ENCODE measurements at places on chromosomes 1 and 21.
A peak's percentile ranks its signal among the peaks of the same experiment; 100 is the strongest.

DNA sequence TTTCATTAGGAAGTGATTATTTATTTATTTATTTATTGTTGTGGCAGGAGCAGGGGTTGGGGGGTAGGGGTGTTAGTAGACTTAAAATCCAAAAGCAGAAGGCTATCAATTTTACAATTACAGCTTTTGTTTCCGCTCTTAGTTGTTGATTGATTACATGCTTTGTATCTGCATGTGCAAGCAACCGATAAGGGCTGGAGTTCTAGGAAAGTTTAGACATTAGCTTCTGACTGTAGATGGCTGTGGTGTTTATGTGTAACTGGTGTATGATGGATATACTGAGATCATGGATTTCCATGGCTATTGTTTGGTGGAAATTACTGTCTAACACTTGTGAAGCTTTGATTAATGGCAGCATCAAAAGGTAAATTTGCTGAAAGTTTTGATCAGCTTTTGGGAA lies 2.8 kb downstream of the ST6GALNAC5 start:
- no peak for DNase-seq

DNA sequence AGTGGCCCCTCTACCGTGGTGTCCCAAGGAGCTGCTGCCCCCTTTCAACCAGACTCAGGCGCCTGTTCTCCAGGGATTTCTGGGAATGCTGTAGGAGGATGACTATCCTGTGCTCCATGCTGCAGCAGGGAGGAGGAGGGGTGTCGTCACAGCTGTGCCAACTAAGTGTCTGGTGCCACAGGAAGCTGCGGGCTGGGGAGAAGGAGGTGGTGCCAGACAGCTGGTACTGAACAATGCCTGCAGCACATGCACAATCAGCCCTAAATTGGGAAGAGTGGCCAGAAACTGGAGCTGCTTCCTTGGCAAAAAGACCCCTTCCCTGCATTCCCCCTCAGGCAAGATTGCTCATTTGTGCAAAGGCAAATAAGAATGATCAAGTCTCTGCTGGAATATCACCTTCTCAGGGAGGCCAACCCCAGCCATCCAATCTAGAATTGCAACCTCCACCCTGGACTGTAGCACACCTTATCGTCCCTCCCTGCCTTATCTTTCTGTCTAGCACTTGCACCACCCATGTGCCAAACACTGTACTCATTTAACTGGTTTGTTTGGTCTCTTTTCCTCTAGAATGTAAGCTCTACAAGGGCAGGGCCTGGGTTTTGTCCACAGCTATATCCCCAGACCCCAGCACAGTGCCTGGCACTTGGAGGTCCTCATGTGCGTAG lies 33.3 kb downstream of the LAMB3 start:
- DNase-seq: no peak

DNA sequence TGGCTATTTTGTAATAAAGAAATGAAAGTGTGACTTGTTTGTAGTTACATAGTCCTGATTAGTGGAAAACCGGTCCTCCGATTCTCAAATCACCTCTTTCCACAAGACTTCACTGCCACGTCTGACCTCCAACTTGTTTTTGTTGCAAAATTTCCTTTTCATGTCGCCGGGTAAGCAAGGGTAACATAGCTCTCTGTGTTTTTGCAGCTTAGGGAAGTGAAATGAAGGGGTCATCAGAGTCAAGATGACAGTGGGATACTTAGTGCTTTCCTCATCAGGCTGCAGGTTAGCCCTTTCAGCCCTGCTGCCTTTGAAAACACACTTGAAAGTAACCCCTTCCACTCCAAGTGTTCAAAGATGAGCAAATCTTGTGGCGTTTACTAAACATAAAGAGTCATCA lies 217.9 kb downstream of the USP25 start:
- no peak for DNase-seq

- no peak for DNase-seq
Measured at GRCh38 chr1:41682845-41683625, 198.6 kb upstream of the EDN2 start.

- DNase-seq: no peak
Measured at GRCh38 chr1:98098473-98098872, 177.6 kb upstream of the DPYD start.

- no peak for DNase-seq
Measured at GRCh38 chr1:15344380-15344779, 65.3 kb upstream of the EFHD2 start.

DNA sequence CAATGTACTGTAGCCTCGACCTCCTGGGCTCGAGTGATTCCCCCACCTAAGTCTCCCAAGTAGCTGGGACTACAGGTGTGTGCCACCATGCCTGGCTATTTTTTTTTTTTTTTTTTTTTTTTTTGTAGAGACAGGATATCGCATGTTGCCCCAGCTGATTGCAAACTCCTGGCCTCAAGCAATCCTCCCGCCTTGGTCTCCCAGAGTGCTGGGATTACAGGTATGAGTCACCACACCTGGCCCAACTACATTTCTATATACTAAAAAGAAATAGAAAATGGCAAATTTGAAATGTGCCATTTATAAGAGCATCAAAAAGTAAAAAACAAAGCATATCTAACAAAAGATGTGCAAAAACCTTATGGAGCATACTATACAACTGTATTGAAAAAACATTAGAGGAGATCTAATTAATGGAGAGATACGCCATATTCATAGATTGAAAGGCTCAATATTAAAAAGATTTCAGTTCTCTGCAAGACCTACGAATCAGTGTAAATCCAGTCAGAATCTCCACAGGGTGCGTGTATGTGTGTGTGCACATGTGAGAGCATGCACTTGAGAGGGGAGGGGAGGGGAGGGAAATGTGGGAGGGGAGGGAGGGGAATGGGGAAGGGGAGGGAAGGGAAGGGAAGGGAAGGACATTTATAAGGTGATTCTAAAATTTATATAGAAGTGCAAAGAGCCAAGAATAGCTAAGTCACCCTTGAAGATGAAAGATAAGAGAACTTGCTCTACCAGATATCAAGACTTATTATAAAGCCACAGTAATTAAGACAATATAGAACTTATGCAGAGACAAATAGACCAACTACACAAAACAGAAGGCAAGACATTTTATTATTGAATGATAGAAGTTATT lies 15.5 kb upstream of the PADI4 start:
- no peak for DNase-seq

GRCh38 chr1:3270403-3271245 lies 183.8 kb upstream of the ARHGEF16 start:
- no peak for DNase-seq

DNA sequence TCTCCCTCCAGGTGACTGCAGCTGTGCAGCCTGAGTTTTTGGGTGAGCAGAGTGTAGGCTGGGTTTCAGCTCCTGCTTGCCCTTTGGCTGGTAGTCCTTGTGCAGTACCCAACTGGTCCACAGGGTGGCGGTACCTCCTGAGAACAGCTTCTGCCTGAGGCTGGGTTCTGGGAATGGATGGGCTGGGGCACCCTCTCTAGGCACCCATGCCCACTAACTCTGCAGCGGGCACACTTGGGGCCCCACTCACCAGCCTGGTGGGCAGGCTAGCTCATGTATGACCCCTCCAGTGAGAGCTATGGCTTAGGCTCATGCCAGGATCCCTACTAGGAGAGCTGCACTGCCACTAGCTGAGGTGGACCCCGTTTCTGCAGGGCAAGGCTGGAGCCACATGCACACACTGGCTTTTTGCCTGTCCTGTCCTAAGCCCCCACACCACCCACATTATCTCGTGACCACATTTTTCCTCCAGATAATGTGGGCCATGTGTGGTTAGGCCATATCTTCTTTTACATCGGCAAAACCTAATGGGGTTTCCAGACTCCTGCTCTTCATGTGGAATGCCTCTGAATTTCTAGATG lies 15.5 kb upstream of the GSTM4 start:
- peak; percentile 54 for DNase-seq

DNA sequence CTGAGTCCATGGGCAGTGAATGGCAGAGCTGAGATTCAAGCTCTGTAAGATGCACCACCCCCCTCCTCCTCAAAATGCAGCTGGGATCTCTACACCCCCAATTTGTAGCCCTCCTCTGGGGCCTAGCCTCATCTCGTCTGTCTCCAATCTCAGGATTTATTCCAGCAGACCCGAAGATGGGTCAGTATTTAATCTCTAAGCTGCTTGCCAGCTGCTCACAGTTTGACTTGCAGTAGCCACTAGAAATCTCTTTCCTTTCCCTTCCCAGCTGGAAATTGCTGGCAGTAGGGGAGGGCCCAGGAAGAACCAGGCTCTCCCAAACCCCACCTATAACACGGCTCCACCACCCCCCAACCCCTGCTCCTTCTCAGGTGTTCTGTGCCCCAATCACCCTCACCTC lies 1.5 kb downstream of the LACTBL1 start:
- no peak for DNase-seq

DNA sequence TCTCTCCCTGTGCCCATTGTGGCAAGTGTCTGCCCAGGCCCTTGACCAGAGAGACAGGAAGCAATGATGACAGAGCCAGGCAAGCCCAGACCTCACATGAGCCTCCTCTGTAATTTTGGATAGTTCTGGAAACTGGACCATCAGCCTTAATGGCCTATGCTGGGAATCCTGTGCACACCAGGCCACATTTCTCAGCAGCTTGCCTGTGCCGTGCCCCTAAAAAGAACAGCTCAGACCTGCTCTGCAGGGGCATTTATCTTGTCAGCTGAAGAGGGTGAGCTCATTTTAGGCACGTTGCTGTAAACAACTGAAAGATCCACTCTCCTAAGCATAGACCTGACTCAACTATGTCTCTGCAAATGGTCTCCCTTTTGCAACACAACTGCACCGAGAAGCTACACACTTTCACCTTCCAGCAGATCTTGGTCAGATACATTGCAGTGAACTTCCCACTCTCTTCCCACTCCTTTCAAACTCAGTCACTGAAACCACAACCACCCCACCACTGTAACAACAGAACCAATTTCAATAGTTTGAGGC lies 53.5 kb upstream of the BACH1 start:
- no peak for DNase-seq

- no peak for DNase-seq
Measured at GRCh38 chr1:214970016-214970415, 112.5 kb upstream of the KCNK2 start.

DNA sequence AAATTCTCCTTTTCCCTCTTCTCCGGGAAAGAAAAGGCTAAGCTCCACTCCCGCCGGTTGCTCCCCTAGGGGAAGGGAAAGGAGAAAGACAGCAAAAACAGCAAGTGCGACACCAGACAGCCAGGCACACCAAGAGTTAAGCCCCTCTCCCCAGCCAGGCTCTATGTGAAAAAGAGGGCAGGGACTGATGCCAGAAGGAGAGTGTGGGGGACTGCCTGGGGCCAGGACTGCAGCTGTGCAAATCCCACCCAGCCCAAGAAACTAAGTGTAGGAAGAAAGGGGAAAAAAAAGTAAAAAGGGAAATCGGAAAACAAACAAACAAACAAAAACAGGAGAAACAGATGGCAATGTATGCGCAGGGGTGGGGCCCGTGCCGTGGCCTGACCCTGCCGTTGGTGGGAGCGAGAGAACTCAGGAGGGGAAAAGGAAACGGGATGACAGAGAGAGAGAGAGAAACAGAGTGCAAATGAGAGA lies 27.7 kb upstream of the FMO1 start:
- DNase-seq: no peak

DNA sequence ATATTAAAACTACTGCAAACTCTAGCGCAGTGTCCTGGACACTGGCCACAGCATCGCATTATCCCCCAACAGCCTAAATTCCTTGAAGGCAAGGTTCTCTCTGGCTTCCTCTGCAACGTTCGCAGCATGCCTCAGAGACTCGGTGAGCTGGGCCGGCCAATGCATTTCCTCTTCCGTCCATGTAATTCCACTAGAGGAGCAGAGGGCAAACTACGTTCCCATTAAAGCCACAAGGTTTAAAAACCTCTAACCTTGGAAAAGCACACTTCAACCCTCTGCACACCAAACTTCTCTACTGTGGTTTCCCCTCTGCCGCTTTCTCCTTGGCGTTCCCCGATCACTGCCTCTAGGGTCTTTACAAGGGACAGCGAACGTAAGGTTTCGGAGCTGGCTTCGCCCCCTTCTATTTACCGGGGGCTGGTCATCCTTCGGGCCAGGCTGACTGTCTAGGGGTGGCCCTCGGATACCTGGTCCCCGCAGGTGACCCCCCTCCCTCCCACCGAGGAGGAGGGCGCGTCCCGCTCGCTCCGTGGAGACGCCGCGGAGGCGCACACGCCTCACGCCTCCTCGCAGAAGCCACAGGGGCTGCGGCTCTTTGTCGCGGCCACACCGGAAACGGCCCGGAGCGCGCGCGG lies 456 bp upstream of the SMYD2 start:
- DNase-seq: peak; percentile 44

DNA sequence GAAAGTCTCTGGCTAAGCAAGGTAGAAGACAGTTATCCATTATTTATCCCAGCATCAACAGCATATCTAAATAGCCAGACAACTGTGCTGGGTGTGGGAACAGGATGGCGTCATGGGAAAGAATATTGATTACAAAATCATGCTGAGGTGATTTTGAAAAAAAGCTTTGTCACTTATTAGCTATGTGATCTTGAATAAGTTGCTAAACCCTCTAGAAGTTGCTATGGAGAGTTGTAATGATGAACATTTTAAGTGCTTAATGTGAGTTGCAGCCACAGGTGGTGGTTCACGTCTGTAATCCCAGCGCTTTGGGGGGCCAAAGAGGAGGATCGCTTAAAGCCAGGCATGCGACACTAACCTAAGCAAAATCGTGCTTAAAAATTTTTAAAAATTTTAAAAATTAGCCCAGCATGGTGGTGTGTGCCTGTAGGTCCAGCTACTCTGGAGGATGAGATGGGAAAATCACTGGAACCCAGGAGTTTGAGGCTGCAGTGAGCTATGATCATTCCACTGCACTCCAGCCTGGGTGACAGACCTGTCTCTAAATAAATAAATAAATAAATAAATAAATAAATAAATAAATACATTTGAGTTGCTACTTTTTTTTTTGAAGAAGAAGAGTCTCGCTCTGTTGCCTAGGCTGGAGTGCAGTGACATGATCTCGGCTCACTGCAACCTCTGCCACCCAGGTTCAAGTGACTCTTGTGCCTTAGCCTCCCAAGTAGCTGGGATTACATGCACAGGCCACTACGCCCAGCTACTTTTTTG lies 33.6 kb downstream of the WNT2B start:
- no peak for DNase-seq

GRCh38 chr1:107250169-107250568 lies 109.3 kb downstream of the NTNG1 start:
- DNase-seq: no peak

- DNase-seq: no peak
Measured at GRCh38 chr21:38902608-38903445, 97.1 kb downstream of the ETS2 start.
